Hematopoietic multipotent progenitor cell (in vitro differentiated cells): ENCODE measurements at places on chromosomes 2 and 18.

- DNase-seq: no peak
Observed at GRCh38 chr2:136990316-136990715, 225.0 kb downstream of the THSD7B start.

- no peak for DNase-seq
Observed at GRCh38 chr2:84701880-84702279, 179.0 kb downstream of the TRABD2A start.

GRCh38 chr2:9292426-9292825 lies 85.8 kb downstream of the ASAP2 start:
- no peak for DNase-seq

DNA sequence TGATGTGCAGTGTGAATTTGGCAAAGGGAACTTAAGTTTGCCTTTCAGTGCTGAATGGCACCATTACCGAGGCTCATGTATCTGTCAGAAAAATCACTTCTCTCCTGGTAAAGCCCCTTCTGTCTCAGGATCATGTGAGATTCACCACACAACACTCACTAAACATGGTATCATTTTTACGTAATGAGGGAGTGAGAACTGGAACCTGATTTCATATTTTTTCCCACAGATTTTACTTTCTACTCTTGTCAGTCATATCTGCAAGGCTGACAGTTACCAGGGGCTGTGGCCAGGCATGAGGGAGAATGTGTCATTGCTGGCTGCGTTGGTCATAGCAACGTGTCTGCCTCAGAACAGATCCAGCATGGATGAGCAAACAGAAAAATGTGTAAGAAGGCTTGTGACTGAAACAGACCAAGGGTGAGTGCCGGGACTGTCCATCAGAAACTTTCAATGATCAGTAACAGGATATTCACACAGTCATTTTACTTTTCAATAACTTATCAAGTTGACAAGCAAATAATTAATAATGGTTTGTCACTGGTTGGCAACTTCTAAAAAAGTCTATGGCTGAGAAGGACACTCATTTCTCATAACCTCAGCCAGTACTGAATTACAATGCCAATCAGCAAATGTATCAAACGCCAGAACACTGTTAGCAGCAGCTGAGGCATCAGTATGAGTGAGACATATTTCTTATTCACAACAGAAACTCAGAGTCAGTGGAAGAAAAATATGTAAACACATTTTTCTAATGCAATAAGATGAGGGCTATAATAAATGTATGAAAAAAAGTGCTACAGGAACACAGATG lies 100.5 kb downstream of the CDC42EP3 start:
- DNase-seq: no peak

- no peak for DNase-seq
Observed at GRCh38 chr2:209663656-209664055, 108.0 kb upstream of the UNC80 start.

GRCh38 chr2:66252109-66252508 lies 182.8 kb upstream of the MEIS1 start:
- no peak for DNase-seq

- DNase-seq: no peak
Observed at GRCh38 chr2:231531883-231532755, 1.9 kb upstream of the NMUR1 start.
